Renal cortex interstitium (tissue), 15 donors: ENCODE measurements at places on chromosomes 5 and 9.

DNA sequence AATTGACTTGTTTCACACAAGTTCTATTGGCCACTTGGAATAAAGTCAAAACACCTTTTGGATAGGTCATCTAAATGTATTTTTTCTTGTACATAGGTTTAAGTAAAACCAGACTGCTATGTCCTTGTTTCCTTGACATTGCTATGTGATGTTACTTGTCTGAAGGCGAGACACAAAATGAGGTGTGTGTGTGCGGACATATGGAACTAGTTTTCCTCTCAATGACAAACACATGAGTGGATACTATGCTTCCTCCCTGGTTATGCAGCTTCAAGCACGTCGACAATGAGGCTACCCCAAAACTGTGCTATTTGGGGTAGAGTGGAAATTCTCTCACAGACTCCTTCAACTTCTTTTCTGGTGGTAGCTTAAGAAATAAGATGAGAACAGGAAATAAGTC is 276.8 kb downstream of the GAS1 start:
- DNase-seq: no peak

GRCh38 chr9:113808391-113809358 is 67.4 kb upstream of the ZNF618 start:
- DNase-seq: no peak

DNA sequence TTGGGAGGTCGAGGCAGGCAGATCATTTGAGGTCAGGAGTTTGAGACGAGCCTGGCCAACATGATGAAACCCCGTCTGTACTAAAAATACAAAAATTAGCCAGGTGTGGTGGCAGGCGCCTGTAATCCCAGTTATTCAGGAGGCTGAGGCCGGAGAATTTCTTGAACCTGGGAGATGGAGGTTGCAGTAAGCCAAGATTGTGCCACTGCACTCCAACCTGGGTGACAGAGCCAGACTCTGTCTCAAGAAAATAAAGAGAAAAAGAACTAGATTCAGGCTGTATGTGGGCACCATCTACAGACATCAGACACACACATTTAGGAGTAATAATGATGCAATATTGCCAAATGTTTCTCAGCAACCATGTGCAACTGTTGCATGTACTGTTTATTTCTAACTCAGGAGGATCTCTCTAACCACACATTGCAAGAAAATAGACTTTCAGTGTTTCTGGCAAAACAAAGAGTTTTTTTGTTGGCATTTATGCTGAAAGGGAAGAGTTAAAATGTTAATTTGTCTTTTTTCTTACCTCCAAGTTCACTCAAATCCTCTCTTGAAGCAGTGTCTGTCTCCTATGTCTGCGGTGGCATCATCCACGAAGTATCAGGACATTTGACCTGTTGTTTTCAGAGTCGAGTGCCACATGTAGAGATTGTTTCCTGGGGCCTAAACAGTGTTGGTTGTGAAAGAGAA is 5.1 kb upstream of the ORM1 start:
- DNase-seq: no peak

DNA sequence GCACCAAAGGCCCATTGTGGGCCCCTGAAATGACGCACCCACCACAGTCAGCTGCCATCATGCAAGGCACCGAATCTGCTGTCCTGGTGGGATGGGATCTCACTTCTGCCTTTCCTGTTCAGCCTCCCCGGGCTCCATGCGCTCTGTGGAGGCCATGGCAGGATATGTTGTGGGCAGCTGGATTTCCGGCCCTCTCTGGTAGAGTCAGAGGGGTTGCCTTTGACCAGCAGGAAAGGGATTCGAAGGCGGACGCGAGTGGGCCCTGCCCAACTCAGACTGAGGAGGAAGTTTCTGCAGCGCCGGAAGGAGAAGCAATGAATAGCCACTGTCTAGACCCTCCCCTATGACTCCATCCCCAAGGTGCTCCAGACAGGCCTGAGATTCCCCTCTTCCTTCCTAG is 35.5 kb downstream of the GADD45G start:
- no peak for DNase-seq

DNA sequence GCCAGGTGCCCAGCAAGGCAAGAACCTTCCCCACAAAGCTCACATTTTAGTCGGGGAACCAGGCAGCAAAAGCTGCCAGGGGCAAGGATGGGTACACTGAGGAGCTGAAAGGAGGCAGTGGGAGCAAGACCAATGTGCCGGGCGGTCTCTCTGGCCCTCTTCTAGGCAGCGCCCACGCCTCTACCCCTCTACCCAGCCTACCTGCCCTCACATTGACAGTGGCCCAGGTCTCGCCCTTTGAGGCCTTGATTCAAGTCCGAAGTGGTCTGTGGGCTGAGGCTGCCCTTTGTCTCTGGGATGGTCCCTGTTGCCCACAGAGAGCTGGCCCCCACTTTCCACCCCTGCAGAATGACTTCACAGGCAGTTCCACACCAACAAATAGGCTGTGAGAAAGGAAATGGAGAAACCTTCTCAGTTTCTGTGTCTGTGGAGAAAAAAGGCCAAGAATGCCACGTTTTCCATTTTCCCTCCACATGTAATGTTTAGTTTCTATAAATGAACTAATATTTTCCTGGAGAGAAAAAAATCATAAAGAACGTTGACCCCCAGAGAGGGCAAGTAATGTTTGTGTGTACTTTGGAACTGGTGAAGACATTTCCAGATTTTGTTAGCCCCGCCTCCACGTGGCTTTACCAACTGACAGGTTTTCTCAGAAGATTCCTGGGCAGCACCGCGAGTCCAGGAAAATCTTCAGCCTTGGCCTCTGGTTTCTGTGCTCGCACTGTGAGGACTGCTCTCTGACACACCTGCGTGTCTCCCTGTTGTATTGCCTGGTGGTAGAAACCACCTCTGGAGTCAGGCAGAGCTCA is 57.4 kb upstream of the ANGPTL2 start:
- DNase-seq: no peak

DNA sequence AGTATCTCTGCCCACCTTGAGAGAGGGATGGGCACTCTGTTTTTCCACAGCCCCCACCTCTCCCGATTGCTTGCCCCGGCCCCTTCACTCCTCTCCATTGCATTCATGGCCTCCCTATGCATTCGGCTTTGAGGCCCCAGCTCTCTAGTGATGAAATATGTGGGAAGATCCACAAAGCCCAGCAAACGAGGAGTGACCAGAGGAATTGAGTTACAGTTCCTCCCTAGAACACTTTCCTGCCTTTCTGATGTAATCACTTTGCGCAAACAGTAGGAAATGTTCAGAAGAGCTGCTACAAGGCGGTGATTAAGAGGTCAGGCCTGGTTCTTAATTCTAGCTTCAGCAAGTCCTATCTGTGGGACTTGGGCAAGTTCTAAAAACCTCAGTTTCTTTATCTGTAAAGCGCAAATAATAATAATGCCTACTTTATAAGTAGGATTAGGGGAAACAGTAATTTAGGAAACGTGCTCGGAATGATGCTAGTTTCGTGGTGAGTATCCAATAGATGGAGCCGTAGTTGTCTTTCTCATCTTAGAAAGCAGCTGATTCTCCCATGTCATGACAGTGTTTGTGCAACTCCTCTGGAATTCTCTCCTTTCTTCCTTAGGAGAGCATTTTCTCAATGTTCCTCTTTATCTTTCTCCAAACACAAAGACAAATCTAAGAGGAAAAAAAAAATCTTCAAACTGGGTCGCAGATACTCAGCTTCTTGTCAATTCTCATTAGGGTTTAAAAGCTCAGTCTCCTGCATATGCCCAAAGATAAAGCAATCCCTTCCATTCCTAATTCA is 99.5 kb upstream of the MSX2 start:
- peak; percentile 47 for DNase-seq

DNA sequence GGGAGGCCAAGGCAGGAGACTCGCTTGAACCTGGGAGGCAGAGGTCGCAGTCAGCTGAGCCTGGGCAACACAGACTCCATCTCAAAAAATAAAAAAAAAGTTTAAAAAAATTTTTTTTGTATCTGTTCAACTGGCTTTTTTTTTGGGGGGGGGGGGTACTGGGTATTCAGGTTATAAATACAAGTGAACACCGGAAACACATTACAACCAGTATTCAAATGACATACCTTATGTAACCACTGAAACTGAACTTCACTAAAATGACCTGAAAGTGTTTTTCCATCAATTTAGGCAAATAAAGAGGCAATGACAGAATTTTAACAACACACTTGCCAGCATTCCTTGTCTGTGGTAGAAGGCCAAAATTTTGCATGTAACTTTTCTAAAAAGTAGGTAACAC is 33.5 kb downstream of the STRBP start:
- DNase-seq: no peak

DNA sequence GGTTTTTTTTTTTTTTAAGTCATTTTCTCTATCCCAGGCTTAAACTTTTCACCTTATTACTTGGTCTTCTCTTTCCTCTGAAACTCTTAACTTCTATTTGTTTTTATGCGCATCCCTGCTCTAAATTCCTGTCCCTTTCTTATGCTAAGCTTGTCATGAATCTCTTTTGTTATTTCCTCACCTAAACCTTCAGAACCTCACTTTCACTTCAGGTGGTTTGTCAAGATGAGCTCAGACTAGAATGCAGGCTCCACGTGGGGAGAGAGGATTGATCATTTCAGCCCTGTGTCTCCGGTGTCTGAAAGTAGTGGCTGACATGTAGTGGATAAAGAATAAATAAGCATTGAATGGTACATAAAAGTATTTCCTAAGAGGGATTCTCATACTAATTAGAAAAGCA is 63.6 kb downstream of the ANXA1 start:
- DNase-seq: no peak

DNA sequence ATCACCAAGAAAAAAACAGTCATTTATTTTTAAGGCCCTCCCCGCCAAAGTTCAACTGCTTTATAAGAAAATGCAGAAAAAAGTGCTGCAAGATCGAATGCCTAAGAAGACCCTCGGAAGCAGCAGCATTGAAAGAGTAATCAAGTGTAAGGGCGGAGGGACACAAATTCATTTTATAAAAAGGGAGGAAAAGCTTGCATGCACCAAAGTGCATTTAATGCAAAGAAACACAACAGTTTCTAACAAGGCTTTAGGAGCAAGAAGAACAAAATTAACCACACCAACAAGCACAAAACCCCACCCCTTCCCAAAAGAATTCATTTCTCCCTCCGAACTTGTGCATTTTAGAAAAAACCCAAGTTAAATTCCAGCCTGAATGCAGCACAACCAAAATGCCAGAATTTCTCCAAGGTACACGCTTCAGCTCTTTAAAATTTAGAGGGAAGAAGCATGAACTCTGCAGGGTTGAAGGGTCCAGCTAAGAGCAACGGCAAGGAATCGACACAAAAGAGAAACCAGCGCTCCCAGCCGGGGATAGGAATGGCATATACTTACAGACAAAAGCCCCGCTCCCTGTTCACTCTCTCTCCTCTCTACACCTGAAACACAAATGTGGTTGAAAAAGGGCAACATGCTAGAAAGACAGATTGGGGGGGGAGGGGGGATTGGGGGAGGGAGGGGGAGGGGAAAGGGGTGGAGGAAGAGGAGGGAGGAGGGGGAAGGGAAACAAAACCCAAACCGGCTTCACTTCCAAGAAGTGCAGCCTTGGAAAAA is at the start of gene NREP:
NREP (minus strand) TSS at position 614 of the 774 bp plus-strand sequence. CDS start 1,422 bp downstream, outside the sequence.
- DNase-seq: no peak

DNA sequence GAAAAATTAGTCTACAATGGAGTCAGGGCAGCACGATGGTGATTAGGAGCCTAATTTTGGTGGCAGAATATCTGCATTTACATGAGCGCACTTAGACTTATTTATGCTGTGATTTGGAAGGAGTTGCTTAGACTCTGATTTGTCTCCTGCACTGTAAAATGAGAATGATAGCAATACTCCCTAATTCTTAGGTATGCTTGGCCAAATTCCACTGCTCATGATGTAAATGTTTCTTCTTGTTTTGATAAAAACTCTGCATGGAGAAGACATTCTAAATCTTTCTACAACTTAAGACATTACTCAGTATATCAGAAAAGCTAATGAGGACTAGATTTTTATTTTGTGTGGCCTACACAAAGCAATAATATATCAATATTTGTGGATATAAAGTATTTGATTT is 205.4 kb downstream of the CDH18 start:
- DNase-seq: no peak

DNA sequence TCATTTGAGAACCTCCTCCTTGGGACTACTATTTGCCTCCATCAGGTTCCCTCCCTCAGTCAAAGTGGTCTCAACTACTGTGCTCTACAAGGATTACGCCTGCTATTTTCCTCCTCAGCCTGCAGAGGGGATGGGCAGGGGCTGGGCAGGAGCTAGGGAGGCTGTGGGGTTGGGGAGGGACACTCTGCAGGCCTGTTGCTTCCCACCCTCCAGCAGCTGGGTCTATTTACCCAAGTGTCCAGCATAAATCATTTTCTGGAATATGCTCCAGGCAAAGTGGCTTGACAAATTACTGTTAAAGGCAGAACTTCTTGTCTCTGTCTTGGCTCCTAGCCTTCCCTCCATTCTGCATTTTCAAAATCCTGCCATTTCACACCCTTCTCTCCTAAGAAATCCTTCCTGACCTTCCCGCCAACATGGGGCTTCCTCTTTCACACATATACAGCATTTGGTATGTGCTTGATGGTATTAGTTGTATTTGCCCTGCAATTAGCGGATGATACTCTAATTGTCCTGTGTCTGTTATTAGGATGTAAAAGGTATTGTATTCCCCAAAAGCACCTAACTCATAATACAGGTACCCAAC is 106.7 kb downstream of the EFNA5 start:
- DNase-seq: no peak

GRCh38 chr5:117486261-117486660 is 911.6 kb upstream of the SEMA6A start:
- no peak for DNase-seq

DNA sequence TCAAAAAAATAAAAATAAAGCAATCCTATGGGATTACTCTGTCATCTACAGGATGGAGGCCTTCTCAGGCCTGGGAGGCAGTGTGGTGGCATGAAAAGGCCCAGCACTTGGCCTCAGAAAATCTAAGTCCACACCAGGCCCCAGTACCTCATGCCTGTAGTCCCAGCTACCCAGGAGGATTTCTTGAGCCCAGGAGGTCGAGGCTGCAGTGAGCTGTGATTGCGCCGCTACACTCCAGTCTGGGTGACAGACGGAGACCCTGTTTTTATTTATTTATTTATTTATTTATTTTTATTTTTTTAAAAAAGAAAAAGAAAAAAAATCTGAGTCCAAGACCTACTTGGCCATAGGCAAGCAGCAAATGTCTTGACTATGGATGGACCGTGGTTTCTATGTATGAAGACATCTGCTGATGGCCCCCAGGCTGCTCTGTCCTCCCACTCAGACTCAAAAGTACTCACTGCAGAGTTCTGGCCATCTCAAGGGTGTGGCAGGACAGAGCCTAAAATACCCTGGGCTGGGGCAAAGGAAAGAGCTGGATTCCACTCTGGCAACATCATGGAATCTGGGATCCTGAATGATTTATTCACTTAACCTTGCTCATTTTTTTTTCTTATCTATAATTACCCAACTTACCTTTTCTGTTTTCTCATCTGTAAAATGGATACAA is 55.0 kb downstream of the ARHGEF37 start:
- DNase-seq: no peak

DNA sequence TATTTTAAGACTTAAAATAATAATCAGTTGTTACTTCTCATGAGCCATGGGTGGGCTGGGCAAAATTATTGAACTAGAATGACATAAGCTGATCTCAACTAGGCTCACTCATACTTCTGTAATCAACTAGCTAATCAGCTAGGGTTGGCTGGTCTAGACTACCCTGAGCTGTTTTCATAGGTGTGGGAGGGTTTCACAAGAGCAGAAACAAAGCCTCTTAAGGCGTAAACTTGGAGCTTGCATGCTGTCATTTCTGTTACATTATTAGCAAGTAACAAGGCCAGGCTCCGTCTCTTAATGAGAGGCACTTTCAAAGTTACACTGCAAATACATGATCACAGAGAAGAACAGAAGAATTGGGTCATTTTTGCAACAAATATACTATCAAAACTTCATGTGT is 57.2 kb upstream of the GHR start:
- no peak for DNase-seq
